ENCODE measurements at places on chromosomes 5 and 9. TPM values are rescaled to one million over a fixed set of nuclear protein-coding genes. Genes with fewer than 3 reads are reported as not detected.

GRCh38 chr5:178277346-178277745, 44.7 kb upstream of the PHYKPL start:
- no peak for DNase-seq

- DNase-seq: no peak
These were observed 221.1 kb downstream of the ISL1 start for GRCh38 chr5:51604324-51604723.

DNA sequence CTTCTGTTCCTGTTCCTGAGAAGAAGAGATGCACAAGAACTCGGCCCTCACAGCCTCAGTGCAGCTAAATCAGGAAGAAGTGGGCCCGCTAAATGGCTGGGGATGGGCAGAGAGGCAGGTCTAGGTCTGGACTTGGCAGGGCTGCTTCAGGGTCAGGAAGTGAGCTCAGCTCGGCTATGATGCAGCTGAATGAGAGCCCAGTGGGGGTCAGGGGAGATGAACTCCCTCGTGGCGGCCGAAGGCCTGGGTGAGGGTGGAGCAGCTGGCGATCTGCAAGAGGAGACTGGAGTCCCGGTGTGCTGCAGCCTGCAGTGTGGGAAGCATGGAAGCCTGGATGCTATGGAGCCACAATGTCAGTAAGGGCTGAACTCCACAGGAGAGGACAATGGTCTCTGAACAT, 466.2 kb downstream of the SPOCK1 start:
- no peak for DNase-seq

Gene SAPCD2
- polyA plus RNA-seq: 9.4 TPM
